A172 (cell line): ENCODE measurements at places on chromosomes 1 and 21.

- peak; percentile 14 for DNase-seq
These were observed 8.9 kb downstream of the DENND2D start for GRCh38 chr1:111191496-111191895.

DNA sequence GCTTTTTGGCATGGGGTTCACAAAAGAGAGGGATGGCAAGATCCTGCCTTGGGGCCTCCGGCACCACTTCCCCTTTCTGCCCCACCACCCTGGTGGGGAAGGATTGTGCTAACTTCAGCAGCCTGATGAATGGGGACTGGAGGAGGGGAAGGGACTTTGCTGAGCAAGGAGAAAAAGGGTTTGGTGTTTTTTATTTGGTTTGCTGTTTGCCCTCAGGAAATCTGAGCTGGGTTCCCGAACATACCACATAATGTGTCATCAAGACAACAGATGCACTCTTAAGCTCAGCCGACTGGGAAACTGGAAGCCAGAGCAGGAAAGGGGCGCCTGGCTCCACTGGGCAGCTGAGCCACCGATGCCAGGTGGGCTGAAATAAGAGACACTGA lies 19.8 kb downstream of the OLFML2B start:
- peak; percentile 89 for DNase-seq

DNA sequence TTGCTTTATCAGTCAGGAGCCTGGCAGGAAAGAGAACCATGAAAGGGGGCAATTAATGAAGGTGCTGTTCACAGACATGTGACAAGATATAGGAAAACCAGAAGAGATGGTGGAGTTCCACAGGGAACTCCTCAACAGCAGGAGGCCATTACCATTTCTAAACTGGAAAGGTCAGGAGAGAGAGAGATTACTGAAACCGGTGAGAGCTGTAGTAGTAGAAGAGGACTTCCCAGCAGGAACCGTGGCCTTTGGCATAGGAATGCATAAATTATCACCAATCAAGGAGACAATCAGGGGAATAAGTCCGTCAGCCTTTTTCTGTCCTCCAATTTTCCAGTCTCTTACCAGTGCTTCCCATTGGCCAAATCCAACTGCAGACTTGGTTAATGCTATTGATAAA lies 23.0 kb upstream of the ABCD3 start:
- DNase-seq = no peak

- no peak for DNase-seq
These were observed 24.0 kb upstream of the STUM start for GRCh38 chr1:226524547-226524946.

DNA sequence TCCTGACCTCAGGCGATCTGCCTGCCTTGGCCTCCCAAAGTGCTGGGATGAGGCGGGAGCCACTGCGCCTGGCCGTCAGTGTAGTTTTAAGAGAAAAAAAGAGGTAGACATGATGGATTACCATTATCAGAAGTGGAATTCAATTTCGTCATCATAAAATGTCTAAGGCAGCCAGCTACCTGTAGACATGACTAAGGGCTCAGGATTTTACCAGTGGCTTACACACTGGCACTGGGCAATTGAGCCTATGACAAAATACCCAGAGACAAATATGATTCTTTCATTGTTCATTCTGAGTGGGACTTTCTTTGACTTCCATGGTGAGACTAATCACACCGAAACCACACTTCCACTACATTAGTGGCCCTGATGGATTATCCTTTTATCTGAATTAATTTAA lies 181.5 kb downstream of the GABPA start:
- no peak for DNase-seq

- DNase-seq = peak; percentile 97
These were observed 16.7 kb upstream of the LYST start for GRCh38 chr1:235883261-235883927.
